ENCODE measurements at places on chromosomes 2 and 18. TPM values are rescaled to one million over a fixed set of nuclear protein-coding genes. Genes with fewer than 3 reads are reported as not detected.

The GPR45 gene
- total RNA-seq = not detected

- no peak for DNase-seq
These were observed 79.7 kb downstream of the GBX2 start for GRCh38 chr2:236088368-236089057.

DNA sequence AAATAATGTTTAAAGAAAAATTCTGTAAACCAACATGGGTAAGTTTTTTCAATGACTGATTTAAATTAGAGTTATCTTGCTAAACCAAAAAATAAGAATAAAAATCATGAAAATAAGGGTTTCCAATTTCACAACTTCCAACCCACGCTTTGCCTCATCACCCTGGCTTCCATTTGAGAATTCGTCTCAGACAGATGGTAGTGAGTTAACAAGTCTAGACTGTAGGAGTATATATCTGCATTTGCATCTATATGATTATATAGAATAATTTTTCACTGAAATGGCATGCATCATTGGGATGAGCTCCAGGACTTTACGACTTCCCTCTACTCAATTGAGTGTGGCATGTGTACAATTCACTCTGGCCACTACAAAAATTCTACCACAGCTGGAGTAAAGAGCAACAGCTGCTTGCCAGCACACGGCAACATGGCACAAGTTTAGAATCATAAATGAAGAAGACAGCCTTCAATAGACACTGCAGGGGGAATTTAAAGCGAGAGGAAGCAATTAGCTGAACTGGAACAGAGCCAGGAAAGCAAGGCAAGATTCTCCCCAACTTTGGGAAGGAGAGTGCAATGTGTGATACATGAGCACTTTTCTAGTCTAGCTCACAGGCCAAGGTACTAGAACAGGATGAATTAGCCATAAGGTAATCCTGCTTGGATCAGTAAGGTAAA lies 1673.5 kb upstream of the CELF4 start:
- no peak for DNase-seq

GRCh38 chr2:74714691-74715080 lies 60.6 kb downstream of the SEMA4F start:
- no peak for DNase-seq

DNA sequence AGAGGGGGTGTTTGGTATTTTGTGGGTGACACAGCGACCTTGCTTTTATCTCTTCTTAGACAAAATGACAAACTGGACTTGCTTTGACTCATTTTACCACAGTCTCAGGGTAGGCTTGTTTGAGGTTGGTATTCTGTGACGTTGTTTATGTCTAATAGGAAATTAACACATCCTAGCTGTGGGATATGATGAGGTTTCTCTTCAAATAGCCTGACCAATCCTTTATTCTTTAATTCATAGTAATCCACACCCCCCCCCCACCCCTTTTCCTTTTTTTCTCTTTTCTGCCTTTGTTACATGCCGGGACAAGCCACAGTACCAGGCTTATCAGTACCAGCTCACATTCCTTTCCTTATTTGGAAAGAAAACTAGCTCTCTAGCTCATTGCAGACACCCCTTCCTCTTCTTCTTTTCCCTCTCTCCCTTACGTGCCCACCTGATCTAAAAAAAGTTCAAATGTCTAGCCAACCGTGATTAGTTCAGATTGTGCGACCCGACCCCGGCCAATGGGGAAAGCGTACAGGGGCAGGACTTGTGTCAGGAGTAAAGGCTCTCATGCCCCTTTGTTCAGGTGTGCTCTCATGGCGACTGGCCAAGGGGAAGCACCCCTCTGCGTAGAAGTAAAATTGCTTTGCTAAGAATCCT lies 52.2 kb upstream of the PTPRM start:
- DNase-seq = no peak

The STAT4 gene
- total RNA-seq = 157 TPM

DNA sequence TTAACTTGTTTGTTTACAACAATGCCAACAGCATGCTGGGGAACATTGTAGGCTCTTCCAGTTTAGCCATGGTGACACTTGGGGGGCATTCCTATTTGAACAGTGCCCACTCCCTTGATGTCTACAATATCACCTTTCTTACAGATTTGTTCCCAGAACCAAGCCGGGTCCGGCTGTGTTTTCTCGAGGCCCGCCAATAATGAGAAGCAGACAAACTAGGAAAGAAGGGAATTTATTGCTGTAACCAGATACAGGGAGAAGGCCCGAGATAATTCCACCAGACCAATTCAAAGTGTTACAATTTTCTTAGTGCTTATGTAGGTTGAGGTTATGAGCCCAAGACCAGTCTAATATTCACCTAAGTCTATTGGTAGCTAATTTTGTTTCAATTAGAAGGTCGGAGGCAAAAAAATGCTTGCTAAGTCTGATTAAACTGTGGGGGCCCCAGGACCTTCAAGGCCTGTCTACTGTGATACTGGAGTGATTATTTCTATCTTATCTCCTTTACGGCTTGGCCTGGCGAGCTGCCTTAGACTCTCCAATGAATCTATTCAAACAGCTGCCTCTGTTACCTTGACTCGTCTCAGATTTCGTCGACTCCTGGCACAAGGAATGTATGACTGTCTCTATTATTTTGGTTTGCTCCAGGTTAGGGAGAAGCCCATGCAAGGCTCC lies 59.1 kb upstream of the PSME4 start:
- DNase-seq = no peak

The SEPTIN10 gene
- 0.50 TPM for total RNA-seq

DNA sequence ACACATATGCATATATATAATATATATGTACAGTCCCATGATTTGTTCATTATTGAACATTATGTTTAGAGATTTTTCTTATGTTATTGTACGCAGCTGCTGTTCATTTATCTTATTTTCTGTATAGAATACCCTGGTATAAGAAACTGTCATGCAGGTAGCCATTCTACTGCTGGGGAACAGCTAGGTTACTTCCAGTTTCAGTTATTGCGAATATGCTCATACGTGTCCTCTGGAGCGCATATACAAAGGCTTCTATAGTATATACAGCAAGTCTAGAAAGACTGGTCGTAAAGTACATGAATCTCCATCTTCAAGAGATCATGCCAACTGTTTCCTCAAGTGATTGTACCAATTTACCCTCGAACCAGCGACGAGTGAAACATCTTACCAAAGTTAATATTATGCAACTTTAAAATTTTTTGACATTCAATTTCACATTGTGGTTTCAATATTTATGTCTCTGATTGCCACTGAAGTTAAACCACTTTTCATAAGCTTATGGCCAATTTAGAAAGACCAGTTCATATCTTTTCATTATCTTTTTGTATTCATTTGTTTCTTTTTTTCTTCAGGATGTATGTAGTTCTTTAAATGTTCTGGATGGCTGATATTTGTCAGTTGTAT lies 53.5 kb downstream of the RDH14 start:
- no peak for DNase-seq

The EVX2 gene
- not detected for total RNA-seq

DNA sequence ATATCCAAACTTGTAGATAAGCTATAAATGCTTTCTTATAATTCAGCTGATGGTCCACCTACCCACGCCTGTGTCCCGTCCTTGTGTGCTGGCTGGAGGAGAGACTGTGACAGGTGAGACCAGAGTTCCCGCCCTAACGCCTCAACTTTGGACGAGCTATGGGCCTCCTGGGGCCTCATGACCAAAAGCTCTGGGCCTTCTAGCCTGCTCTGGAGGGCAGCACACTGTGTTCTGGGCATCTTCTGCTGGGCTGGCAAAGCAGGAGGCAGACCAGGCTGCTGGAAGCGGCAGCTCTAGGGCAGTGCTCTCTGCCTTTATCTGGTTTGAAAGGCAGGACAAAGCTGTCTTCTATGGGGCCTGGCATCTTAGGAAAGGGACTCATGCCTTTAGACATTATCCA lies 26.0 kb upstream of the PAX8 start:
- no peak for DNase-seq

DNA sequence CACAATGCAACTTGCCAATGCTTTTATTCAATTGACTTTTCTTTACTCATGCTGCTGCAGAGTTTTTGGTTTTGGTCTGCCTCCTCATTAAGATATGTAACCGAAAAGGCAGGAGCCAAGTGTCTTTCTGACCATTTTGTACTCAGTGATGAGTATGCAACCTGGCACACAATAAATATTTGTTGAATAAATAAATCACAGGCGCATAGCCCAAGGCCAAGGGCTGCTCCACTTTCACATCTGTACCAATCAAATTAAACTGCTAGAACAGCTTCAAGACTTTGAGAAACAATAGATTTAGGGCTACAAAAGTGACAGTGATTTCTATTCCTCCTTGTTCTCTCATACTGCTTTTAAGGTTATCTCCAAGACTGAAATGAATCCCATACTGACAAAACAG lies 828.2 kb downstream of the RNF144A start:
- DNase-seq = no peak

All from activated CD8-positive, alpha-beta T cell treated with anti-CD3 and anti-CD28 coated beads, Interleukin-2, amount 10 ng/mL, durations not matched to agents 7 days and 5 days (primary cell).